Amniotic stem cell (primary cell): ENCODE measurements at places on chromosomes 4 and X.

- no peak for DNase-seq
Observed at GRCh38 chrX:104281564-104281963, 26.8 kb upstream of the ESX1 start.

- no peak for DNase-seq
Observed at GRCh38 chr4:122797405-122798094, 29.1 kb upstream of the FGF2 start.

GRCh38 chrX:72146527-72146926 is 14.8 kb upstream of the RTL5 start:
- no peak for DNase-seq

DNA sequence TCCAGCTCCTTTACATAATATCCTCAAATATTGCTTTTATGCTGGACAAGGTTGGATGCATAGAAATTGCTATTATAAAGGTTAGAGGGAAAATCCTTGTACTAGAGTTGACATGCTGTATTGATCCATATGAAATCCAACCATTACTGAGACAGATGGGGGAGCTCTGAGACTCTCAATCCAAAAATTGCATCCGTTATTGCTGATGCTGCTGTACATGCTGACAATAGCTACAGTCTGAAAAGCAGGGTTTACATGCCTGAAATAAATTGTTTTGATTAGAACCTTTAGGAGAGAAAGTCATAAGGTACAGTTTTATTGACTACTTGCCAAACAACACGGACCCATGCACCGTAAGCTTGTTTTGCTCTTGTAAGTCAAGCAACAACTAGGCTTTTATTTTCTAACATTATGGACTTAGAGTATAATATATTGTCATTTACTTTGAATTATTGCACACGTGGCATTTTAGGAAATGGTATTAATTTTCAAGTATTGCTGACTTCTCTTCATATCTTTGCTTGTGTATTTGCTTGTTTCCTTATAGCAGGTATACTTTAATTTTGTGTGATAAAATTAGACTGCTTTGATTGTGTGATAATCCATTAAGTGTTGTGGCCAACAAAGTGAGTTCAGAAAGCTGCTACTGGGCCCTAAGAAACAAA is 1365.2 kb downstream of the STIM2 start:
- no peak for DNase-seq

DNA sequence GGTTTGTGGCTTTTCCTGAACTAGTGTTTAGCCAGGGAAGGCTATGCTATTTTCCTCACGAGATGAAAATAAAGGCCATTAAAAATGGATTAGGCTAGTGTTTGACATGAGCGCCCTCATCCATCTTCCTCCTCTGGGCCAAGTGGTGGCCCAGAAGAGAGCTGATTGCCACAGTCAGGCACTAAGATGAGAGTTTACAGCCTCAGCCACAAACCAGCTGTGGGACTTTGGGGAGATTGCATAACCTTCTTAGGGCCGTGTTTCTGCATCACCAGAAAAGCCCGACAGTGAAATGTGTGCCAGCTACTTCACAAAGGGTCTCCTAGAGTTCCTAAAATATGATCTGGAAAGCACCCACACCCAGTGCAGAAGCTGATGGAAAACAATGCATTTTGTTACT is 42.3 kb upstream of the LNX1 start:
- DNase-seq = no peak

DNA sequence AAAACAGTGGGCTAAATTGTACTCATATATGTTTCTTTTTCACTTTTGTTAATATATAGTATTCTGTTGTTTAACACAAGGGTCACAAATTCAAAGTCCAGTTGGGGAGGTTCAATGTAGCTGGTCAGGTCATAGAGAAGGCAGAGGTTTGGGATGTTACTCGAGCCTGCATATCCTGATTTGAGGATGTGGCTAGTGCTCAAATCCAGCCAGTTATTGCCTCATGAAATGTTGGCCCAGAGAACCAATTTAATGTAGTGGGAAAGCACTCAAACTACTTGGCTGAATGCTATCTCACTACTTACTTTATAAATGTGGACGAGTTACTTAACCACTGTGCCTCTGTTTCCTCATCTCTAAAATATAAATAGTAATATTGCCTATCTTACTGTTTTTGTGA is 12.5 kb downstream of the USO1 start:
- no peak for DNase-seq

DNA sequence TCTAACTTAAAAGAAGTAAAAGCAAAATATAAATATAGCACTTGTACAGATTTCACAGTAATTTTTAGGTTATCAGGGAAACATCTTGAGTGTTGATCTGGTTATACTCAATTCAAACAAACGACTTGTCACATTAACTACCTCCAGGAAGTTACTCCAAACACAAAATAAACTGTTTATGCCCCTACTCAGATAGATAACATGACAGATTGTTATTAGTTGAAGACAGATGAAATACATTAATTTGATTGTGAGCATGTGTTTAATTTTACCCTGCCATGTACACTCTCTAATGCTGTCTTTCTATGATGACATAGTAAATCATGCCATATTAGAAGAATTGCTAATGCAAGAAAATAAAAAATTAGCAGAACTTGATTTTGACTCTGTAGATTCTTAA is 88.0 kb downstream of the RAB28 start:
- DNase-seq = no peak

GRCh38 chr4:152193059-152193458 is 342.8 kb downstream of the FBXW7 start:
- DNase-seq = peak; percentile 8

DNA sequence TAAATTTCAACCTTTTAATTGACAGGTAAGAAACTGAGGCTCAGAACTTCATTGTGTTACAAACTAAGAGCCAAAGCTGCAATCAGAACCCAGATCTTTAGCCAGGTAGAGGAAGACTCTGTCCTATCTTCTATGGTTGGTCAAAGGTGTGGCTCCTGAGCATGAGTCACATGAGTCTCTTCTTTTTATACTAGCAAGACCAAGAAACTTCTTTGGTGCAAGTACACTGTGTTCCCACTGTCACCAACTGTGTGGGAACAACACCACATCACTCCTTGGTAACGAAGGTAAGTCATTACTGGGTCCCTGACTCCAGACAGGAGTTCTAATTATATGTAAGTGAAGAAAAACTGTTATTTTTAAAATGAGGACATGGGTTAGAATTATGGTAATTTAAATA is 290.1 kb downstream of the INPP4B start:
- DNase-seq = no peak

DNA sequence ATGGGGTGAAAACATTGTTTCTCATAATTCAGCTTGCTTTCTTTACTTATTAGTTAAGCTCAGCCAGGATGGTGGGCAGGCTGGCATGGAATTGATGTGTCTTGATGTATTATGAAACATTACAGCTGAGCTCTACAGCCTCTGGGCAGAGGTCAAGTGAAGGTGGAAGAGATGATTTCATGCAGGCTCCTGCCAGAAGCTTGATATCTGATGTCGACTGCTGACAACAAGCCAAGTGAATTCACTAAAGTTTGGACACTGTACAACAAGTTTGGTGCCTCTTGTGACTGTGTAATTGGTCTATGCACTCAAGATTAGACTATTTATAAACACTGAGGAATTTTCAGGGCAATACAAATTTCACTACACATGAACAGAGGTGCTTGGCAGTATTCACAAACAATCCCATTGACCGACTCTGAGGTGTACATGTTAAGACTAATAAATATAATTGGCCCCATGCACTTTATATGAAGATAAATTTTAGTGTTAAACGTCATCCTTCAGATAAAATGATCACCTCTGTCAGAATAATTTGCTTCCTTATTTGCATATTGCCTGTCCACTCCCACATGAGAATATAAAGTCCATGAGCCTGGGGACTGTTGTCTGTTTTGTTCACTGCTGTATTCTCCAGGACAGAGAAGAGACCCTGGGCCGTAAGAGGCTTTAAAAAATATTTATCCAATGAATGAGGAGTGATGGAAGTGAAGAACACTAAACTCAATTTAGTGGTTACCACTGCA is 612.2 kb downstream of the IQCM start:
- DNase-seq = no peak

- no peak for DNase-seq
Observed at GRCh38 chrX:44747969-44748368, 95.9 kb upstream of the DUSP21 start.

DNA sequence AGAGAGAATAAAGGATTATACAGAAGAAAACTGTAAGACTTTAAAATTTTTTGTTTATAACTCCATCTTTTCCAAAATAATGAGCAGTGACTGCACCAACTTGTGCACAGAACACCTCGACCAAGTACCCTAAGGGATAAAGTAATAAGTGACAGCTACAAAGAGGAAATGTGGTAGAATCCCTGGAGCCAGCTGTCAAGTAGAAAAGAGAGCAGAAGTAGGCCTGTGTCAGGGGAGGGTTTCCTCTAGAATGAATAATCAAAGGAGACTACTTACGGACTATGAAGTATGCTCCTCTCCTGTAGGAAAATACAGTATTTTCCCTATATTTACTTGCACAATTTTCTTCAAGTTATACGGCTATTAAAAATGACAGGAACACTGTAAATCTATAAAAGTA is 1.2 kb downstream of the EIF1AX start:
- DNase-seq = no peak

DNA sequence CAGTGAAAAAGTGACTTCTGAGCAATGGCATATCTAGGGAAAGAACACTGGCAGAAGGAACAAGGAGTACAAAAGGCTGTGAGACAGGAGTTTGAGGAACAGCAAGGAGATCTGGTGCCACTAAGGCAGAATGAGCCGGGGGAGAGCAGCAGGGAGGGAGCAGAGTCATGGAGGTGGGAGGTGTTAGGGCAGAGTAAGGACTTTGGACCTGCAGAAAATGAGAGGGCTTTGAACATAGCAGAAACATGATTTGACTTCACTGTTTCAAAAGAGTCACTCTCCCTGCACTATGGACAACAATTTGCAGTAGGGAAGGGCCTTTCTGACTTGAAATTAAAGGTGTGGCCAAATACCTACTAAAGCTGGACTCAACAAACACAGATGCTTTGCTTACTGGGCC is 356.2 kb downstream of the ADGRL3 start:
- DNase-seq = no peak

DNA sequence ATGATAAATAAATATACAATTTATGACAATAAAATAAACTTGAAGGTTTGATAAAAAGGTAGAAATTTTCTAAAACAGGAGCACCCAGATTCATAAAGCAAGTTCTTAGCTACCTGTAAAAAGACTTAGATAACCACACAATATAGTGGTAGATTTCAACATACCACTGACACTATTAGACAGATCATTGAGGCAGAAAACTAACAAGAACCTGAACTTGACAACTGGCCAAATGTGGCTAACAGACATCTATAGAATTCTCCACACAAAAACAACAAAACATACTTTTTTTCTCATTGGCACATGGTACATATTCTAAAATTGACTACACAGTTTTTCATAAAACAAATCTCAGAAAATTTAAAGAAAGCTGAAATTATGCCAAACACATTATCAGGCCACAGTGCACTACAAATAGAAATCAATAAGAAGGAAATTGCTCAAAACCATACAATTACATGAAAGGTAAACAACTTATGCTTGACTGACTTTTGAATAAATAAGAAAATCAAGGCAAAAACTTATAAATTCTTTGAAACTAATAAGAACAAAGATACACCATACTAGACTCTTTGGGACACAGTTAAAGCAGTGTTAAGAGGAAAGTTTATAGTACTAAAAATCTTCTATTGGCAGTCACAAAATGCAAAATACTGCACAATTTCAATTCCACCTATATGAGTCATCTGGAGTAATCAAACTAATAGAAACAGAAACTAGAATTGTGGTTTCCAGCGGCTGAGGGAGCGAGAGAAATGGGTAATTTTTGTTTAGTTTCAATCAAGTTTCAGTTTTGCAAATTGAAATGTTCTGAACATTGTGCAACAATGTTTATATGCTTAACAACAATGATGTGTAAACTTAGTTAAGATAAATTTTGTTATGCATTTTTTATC is 925.6 kb downstream of the SH3BGRL start:
- no peak for DNase-seq

DNA sequence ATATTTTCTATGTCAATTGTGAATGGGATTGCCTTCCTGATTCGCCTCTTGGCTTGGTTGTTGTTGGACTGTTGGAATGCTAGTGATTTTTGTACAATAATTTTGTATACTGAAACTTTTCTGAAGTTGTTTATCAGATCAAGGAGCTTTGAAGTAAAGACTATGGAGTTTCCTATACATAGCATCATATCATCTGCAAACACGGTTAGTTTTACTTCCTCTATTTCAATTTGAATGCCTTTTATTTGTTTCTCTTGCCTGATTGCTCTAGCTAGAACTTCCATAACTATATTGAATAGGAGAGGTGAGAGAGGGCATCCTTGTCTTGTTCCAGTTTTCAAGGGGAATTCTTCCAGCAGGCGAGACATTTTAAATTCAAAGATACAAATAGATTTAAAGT is 226.5 kb downstream of the FBXO8 start:
- DNase-seq = no peak

DNA sequence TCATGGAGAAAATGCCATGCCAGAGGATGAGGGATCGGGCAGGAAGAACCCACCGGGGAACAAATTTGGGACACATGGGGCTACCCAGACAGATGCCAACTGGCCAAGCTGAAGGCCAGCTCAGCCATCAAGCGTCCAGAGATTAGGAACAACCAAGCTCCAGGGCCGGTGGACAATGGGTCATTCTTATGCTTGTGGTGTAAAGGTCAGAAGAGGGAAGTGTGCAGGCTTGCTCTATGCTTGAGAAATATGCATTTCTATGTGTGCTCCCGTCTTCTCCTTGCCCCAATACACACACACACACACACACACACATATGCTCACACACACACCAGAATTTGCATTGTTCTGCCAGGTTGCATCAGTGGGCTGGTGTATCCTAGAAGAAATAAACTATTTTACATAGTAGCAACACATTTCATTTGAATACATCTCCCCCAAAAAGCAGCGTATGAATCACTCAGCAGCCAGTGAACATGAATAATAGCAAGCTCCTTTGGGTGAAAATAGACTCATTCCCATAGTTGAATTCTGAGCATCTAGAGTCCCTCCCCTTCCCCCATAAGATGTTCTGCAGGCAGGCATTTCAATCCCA is 201.9 kb upstream of the PPARGC1A start:
- no peak for DNase-seq

DNA sequence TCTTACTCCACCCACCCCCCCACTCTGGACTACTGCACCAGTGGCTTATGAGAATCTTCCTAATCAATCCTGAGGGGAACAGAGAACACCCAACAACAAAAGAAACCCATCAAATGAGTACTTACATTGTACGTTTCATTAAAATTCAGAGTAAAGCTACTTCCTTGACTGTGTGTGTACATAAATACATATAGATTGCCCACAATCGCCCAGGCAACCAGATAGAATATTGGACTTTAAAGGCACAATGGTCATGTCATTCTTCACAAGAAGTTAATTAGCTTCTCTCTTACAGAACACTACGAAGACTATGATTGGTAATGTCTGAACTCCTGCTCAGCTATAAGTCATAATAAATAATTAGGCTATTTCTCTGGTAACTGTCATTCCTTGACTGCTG is 12.2 kb upstream of the ATP11C start:
- DNase-seq = no peak

DNA sequence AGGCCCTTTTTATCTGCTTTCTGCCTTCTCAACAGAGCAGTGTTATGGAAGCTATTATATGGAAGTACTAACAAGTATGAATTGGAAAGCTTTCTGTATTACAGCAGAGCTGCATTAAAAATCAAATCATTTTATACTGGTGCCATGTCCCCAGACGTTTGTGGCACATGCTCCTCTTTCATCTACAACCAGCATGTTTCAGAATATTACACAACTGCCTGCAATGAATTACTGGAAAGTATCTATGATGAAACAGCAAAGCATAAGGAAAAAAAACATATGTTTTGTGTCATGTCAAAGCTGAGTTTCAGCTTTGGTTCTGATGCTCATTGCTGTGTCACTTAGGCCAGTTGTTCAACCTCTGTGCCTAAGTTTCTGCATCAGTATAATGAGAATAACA is 576.8 kb downstream of the GBA3 start:
- no peak for DNase-seq

- DNase-seq = no peak
Observed at GRCh38 chrX:153717445-153717844, 6.7 kb downstream of the BCAP31 start.
